ENCODE measurements at places on chromosomes 6 and 20. TPM values are rescaled to one million over a fixed set of nuclear protein-coding genes. Genes with fewer than 3 reads are reported as not detected.

DNA sequence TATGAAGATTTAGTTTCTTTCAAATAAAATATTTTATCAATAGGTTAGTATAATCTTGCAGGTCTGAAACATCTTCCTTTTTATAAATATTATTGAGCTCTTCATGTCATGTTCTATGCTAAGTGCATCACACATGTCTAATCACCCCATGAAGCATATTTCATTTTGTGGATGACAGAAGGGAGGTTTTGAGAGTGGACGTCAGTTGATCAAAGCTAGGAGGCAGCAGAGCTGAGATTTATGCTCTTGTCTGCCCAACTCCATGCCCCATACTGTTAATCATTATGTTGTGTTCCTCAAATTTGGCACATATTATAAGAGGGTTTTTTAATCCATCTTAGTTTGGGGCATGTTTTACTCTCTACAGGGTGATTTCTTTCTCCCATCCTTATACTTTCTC lies 22.7 kb downstream of the DSE start:
- no peak for DNase-seq

The CAGE1 gene
- total RNA-seq = 0.18 TPM

DNA sequence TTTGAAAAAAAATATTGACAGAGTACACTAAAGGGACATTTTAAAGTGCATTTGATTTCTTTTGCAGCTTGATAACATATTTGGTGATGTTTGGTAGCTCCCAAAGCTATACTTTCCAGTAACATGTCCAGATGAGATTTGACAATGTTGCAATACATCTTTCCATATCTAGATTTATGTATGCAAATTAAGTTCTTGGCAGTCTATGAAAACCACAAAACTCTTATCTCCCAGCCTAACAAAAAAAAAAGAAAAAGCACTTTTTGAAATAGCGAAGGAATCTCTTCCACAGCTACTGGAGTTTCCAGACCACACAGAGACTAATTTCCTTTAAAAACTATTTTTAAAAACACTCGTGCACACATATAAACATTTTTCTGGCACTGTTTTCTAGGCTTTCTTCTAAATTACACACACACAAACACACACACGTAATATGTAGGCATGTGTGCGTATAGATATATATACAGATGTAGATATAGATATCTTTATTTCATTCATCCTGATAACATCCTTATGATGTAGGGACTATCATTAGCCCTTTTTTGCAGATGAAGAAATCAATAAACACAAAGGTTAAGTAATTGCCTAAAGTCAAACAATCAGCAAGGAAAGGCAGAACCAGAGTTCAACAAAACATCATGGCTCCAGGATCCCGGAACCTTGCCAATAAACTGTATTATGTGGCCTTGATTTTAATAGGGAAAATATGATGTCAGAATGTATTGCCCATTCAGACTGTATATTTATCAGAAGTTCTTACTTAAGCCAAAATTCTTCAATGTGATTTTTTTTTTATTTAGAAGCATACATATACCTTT lies 93.3 kb downstream of the ADGRB3 start:
- no peak for DNase-seq

The ACSS2 gene
- total RNA-seq = 14.3 TPM

GRCh38 chr6:49300443-49300842 lies 162.6 kb downstream of the MMUT start:
- DNase-seq = no peak

- no peak for DNase-seq
Observed at GRCh38 chr6:170375661-170376060, 69.1 kb downstream of the FAM120B start.

The SLC35D3 gene
- total RNA-seq = 0.36 TPM

GRCh38 chr6:121498481-121499276 lies 63.2 kb downstream of the GJA1 start:
- DNase-seq = no peak

- DNase-seq = no peak
Observed at GRCh38 chr6:145836170-145836569, 21.6 kb upstream of the FBXO30 start.

The TTK gene
- 14.0 TPM for total RNA-seq

DNA sequence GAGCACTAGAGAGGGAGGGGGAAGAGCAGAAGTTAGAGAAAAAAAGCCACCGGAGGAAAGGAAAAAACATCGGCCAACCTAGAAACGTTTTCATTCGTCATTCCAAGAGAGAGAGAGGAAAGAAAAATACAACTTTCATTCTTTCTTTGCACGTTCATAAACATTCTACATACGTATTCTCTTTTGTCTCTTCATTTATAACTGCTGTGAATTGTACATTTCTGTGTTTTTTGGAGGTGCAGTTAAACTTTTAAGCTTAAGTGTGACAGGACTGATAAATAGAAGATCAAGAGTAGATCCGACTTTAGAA lies 2.0 kb downstream of the ID4 start:
- DNase-seq = no peak

DNA sequence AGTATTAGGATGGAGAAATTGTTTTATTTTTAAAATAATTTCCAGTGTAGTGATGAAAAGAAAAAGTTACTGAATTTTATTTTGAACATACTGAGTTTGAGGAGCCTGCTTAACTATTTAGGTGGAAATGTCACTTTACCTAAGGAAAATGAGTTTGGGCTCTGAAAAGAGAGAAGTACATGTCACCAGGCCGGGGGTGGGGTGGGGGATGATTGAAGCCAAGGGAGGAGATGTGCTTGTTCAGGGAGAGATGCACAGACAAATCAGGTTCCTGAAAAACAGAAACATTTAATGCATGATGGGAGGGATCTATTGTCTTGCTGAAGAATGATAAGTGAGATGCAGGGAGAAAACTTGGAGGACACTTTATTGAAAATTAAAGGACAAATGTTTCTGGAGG lies 71.3 kb downstream of the PLCB1 start:
- no peak for DNase-seq

DNA sequence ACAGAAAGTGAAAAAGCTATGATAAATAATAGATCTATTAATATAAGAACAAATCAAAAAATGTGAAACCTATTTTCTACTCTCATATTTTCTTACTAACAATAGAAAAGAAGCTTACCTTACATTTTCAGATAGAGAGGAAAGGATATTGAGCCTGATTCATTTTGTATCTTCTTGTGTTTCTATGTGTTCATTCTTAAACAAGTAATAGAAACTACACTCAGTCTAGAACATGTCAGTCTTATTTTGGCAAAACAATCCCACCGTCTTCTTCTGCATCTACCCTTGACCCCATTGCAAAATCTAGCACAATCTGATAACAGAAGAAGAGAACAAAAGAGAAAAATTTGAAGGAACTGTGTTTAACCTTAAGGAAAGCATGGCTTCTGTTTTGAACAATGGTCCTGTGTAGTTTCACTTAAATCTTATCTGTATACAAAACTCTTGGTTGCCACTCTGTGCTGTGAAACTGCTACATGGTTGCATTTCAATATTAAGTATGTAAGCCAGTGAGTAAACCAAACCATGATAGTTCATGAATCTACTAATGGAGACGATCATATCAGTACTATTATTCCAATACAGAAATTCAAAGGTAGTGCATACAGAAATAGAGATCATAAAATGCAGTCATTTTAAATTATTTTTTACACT lies 69.5 kb upstream of the LGSN start:
- DNase-seq = no peak

The KHDC1 gene
- 7.2 TPM for total RNA-seq

DNA sequence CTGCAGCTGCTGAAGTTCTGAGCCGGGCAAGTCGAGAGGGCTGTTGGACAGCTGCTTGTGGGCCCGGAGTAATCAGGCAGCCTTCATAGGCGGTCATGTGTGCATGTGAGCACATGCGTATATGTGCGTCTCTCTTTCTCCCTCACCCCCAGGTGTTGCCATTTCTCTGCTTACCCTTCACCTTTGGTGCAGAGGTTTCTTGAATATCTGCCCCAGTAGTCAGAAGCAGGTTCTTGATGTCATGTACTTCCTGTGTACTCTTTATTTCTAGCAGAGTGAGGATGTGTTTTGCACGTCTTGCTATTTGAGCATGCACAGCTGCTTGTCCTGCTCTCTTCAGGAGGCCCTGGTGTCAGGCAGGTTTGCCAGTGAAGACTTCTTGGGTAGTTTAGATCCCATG lies 21.2 kb upstream of the MAPK13 start:
- DNase-seq = no peak

The HLA-F gene
- 2.4 TPM for total RNA-seq

- DNase-seq = no peak
Observed at GRCh38 chr6:136982928-136983327, 60.8 kb downstream of the SLC35D3 start.

- no peak for DNase-seq
Observed at GRCh38 chr6:150735341-150735851, 130.1 kb upstream of the MTHFD1L start.

The TREML1 gene
- total RNA-seq = not detected

DNA sequence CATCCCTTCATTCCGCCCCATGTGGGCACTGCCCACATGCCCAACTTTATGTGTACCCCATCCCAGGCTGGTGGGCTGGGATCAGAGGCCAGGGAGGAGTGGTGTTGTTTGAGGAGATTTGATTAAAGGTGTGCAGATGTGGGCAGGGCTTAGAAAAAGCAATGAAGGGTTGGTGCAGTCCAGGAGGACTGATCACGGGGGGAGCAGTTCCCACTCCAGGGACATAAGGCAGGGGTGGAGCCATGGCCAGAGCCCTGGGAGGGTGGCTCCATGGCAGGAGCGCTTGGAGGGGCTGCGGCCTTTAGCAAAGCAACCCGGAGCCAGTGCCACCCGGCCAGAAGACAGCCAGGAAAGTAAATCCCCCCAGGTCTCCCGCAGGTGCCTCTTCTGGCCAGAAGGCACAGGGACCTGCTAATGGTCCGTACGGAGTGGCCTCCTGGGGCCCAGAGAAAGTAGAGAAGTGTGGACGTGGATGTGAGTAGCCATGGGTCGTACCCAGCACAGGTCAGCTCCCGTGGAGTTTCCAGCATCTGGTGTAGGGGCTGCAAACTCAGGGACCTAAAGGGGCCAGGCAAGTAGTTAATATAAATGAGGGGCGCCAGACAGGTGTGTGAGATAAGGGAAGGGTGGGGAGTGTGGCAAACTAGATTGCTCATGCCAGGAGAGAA lies 62.1 kb upstream of the APCDD1L start:
- no peak for DNase-seq

The CHRNA4 gene
- 7.0 TPM for total RNA-seq

DNA sequence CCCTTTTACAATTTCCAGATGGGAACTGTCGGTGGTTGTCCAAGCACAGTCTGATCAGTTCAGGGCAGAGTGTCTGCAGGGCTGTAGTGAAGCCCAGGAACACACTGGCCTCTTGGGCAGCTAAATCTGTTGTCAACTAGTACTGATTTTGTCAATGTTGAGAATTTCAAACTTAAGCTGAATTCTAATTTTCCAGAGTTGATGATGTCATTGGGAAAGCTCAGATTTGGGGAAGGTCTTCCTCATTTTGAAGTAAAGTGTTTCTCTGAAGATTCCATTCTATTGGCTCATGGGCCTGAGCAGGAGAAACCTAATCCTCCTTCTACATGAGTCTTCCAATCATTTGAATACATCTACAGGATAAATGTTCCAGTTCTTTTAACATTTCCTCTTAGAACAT lies 72.1 kb downstream of the CCDC170 start:
- no peak for DNase-seq

The C6orf52 gene
- total RNA-seq = 1.5 TPM

The MACROD2 gene
- 58.1 TPM for total RNA-seq

DNA sequence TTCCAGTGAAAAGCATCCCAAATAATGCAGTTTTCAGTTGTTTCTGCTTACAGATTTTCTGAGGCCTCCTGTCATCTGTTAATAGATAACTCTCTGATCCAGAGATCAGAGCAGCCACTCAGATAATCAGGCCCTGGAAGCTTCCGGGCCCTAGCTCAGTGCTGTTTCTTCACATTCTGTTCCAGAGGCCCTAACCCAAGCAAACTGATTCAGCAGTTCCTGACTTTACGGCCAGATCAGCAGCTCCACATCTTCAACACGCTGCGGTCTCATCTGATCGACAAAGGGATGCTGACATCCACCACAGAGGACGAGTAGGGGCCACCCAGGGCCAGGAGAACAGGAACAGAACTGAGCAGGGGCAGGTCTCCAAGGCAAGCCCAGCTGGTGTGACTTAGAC lies 63.1 kb downstream of the CDS2 start:
- no peak for DNase-seq
